Activated CD4-positive, CD25-positive, alpha-beta regulatory T cell treated with anti-CD3 and anti-CD28 coated beads, Interleukin-2, amount 50 U/mL, for 16 hours (primary cell): ENCODE measurements at places on chromosomes 3 and 15.

GRCh38 chr3:46845397-46845859 is 17.8 kb downstream of the MYL3 start:
- no peak for DNase-seq

DNA sequence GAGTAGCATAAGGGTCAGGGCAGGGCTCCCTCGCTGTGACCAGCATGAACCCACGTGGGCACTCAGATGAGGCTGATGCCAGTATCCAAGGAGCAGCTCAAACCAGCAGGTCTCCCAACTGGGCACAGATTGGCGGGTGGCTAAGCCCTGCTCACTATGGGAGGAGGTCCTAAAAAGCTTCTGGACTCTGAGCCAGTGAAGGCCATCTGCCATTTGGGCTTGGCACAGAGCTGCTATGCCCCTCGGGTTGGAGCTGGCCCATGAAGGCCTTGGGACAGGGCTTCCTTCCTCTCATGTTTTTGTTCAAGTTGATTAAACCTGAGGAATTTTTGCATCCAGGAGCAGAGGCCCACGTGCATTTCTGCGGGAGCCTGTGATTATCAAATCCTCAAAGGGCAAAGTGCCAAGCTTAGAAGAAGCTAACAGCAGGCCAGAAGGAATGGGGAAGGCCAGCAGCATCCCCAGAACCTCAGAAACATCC is 4.3 kb upstream of the STRA6 start:
- DNase-seq = no peak

DNA sequence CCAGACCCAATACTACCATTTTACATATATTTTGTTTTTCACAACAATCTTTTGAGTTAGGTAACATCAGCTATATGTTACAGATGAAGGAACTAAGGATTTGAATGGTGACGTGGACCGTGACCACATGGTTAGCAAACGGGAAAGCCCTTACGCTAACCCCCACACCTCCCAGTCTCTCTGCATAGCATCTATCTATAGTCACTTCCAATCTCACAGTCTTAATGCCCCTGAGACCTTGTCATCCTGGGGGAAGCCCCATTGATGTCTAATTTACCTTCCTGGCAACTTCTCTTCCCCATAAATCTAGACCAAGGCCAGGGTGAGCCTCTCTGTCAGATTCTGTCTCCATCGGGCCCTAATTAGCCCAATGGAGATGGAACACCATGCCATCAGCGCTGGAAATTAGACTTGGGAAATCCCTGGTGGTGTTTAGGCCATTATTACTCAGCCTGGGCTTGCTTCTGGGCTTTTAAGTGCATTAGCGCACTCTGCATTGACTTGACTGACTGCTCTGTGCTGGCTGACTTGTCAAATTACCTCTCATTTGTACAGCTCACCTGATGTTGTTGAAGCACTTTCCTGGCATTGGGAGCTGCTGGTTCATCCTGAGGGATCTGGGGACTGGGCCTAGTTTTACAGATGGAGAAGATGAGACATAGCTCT is 34.0 kb upstream of the SH3GL3 start:
- DNase-seq = no peak

- no peak for DNase-seq
These were observed 91.7 kb downstream of the SPATA16 start for GRCh38 chr3:173049360-173049759.

GRCh38 chr3:46890132-46890531 is 12.6 kb downstream of the PTH1R start:
- DNase-seq = no peak

DNA sequence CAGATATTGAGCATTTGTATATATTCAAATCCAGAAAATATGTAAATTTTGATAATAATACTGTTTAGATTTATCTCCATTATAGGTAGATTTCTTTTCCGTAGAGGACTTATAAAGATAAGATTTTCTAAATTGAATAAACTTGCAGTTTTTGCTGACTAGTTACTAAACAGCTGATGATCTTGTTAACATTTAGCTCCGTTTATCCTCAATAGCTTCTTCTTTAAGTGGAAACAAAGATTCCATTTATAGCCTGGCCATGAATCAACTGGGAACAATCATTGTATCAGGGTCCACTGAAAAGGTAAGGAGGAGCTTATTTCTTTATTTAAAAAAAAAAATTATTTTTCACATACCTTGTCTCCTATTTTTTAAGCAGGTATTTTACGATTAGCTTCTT is 16.7 kb downstream of the WDR48 start:
- DNase-seq = no peak

GRCh38 chr15:52552303-52552702 is 16.5 kb downstream of the ARPP19 start:
- DNase-seq = no peak

DNA sequence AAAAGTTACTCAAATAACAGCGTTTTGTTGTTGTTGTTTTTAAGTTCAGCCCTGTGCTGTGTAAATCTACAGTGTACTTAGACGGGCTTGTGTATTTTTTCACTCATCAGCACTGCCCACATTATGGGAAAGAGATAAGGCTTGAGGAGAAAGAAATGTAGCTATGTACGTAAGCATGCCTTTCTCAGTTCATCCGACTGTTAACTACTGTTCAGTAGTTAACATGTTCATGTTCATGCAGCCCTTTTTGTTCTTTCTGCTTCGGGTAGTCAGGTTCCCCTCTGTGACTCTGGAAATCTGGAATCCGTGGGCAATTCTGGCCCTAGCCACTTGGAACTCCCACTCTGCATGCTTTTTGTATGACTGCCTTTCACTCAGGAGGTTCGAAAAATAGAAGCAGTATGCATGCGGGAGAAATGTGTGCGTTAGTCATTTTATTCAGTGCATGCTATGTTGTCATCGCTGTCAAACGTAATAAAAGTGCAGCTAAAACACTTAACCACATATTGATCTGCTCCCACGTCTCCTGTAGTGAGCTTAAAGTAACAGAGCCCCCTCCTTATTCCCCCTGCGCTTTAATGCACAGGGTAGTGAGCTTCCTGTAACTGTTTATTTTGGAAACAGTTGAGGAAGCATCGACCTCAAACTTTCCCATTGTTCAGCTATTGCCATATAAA is 283.1 kb upstream of the NR2F2 start:
- no peak for DNase-seq

DNA sequence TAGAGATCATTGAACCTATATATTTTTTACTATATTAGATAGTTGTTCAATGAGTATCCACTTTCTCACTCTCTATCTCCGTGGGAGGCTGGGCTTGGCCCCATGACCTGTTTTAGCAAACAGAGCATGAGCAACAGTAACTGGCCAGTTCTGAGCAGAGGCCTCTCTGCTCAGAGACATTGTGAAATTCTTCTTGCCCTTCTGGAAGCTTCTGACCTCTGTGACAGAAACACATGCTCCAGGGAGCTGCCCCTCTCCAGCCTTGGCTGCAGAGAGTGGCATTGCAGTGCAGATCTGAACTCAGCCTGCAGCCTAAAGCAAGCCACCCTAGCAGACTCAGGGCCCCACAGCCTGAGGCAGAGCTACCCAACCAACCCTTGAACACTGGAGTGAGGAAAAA is 20.5 kb downstream of the FAM240A start:
- DNase-seq = no peak

DNA sequence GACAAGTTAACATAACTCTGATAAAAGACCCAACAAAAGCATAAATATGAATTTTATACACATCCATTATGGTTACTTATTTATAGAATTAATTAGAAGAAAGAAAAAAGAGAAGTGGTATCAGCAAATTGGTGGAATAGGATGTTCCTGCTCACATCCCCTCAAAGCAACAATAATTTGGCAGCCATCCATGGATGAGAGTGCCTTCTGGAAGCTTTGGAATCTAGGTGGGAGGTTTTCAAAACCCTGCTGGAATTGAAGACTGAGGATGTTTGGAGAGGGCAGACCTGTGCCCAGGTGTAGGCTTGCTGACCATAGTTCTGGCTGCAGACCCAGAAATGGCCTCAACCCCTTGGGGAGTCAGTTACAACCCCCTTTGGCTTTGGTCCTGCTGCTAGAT is 91.2 kb downstream of the EDEM1 start:
- no peak for DNase-seq

- DNase-seq = no peak
These were observed 29.2 kb upstream of the SFMBT1 start for GRCh38 chr3:53074761-53075742.

- no peak for DNase-seq
These were observed 75.1 kb downstream of the SLC12A8 start for GRCh38 chr3:125137358-125138033.

GRCh38 chr15:67433495-67434099 is 87.3 kb upstream of the C15orf61 start:
- DNase-seq = no peak

- no peak for DNase-seq
These were observed 90.3 kb downstream of the FMN1 start for GRCh38 chr15:33104212-33104611.

DNA sequence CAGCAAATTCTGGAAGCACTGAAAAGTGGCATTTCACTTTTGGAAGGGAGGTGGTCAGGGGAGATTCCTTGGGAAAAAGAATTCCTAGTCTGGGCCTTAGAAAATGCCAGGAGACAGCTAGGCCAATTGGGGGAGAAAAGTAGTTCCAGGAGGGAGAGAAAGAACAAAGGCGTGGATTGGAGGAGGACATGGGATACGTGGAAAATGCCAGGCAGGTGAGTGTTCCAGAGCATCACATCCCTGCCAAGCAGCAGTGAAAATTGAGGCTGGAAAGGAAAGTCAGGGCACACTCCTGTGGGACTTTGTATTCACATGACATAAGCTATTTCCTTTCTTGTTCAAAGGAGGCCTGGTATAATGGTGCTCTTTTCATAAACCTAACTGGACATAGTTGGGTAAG is 134.5 kb upstream of the WNT5A start:
- DNase-seq = no peak

DNA sequence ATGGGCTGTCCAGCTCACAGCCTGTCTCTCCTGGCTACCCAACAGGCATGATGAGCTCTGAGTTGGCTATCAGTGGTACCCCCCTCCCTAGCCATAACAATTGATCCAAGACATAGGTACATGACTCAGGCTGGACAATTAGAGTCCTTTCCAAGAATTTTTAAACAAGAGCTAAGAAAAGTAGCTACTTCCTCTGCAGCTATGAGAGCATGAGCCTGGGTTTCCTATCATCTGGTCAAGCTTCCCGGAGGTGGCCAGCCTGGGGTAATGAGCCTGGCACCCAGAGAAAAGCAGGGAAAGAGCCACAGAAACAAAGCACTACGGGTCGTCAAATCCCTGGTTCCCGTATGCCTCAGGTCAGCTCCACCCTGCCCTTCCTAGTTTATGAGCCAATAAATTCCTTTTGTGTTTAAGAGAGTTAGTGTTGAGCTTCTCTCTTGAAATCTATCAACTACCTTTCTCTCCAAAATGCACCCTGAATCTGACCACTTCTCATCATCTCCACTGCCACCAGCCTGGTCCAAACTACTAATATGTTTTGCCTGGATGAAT is 2.3 kb upstream of the SLC51B start:
- DNase-seq = no peak

GRCh38 chr3:149227591-149228268 is 6.1 kb upstream of the CP start:
- no peak for DNase-seq

DNA sequence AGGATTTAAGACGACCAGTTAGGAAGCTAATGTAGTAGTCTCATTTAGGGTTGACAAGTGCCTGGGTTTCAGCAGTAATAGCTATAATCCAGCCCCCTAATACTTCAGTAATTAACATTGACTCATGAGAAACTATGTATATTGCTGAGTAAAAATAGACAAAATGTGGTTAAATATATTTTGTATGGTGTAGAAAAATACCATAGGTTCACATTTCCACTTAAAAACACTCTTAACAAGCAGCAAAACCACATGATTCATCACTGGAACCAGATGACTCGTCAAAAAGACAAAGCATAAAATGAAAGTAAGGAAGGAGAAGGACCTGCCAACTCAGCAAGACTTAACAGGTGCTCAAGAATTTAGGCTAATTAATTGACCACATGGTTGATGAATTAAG is 288.9 kb downstream of the EFHB start:
- no peak for DNase-seq

DNA sequence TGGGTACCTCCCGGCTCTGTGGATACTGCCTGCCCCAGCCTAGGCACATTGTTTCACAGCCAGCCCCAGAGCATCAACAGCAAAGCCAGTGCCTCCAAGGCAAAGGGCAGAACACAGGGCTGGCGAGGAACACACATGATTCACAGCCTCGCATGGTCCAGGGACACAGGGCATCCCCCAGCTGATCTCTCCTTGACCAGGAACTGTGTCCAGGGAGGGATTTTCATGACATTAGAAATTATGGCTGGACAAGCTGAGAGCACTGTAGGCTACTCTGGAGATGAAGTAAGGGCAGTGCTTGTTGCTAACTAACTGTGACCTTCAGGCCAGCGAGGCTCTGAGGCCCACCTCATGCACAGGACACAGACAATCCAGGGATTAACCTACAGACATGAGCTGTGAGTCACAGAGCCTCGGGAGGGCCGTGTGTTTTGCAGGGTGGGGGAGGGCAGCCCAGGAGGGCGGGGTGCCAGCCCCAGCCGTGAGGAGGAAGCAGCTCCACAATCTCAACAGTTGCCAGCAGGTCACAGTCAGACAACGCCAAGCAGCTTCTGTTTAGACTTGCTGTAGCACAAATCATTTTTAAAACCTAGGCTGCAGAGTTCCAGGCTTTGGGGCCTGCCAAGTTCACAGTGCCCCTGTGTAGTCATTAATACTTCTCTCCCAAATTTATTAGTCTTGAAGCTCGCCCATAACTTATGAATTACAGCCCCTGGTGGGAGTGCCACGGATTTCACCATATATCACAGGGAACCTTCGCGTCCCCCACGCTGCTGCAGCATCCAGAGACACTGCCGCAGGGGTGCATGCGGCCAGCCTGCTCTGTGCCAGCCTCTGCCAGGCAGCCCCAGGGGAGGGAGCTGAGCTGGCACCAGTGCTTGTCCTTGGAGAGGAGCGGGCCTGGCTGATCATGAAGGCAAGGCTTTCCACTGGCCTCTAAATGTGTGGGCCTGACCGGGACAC is 114.7 kb downstream of the ETFA start:
- DNase-seq = no peak

GRCh38 chr3:188487652-188488051 is 333.7 kb downstream of the LPP start:
- no peak for DNase-seq

- DNase-seq = no peak
These were observed 11.2 kb downstream of the TSC22D2 start for GRCh38 chr3:150419076-150419868.

DNA sequence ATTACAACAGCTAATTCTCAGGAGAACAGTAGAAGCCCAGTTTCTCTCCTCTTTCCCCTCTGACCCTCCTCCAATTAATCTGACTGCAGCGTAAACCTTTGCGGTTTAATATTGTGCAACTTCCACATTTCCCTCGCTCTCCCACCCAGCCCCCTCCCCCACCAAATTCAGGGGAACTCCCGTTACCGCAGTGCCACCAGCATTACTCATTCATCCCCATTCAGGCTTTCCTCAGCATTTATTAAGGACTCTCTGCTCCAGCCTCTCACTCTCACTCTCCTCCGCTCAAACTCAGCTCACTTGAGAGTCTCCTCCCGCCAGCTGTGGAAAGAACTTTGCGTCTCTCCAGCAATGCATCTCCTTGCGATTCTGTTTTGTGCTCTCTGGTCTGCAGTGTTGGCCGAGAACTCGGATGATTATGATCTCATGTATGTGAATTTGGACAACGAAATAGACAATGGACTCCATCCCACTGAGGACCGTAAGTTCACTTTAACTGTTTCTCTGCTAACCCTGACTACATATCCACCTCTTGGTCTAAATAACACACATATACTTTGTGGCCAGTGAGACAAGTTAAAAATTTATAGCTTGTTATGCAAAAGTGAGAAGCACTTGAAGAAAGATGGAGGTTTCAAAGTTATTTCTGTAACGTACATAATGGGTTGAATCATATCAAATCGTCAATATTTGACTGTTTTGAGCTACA is at the start of gene PTX3:
PTX3 (plus strand) TSS at position 268 of the 709 bp plus-strand sequence; CDS start at position 352, 84 bp downstream.
- no peak for DNase-seq

- no peak for DNase-seq
These were observed 402 bp downstream of the WWTR1 start for GRCh38 chr3:149657321-149657925.
